Activated CD8-positive, alpha-beta T cell treated with anti-CD3 and anti-CD28 coated beads, Interleukin-2, amount 10 ng/mL, durations not matched to agents 7 days and 5 days (primary cell): ENCODE measurements at places on chromosomes 11 and 22. TPM values are rescaled to one million over a fixed set of nuclear protein-coding genes. Genes with fewer than 3 reads are reported as not detected.

The PNPLA5 gene
- total RNA-seq = not detected

GRCh38 chr11:6362185-6362872 lies 27.9 kb upstream of the SMPD1 start:
- peaks cover 2% of the 10 kb centered on the region for H3K27me3 ChIP-seq
- no peaks in the 10 kb centered on the region for H3K36me3 ChIP-seq
- H3K4me3 ChIP-seq = no peak overlapping the region
- no peak overlapping the region for H3K27ac ChIP-seq
- H3K4me1 ChIP-seq = no peaks in the 10 kb centered on the region

DNA sequence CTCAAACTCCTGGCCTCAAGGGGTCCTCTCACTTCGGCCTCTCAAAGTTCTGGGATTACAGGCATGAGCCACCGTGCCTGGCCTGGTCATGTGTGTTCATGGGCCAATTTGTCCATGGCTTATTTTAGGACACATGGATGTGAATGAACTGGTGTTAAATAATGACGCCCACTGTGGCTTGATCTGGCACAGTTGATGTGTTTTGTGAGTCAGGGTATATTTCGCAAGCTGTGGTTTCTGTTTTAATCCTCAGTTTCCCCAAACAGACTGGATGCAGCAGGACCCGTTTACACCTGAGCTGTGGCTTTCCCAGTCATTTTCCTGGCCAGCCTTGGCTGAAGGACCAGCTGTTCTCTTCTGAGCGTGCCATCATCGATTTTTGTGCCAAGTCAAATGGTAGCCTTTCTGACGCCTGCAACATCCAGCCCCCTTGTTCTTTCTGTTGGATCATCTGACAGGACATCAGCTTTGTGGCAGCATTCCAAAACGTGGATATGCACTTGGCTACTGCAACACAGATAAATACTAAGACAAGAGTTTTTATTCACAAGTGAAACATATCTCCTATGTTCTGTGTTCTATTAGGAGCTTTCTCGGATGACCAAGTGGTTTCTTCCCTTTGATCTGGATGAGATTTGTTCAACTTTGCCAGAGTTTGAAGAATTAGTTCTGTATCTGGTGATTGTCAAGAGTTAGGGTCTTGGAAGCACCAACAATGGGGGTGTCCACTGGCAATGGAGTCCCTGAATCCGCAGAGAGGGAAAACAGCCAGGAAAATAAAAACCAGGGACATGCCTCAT lies 40.0 kb upstream of the SEPTIN5 start:
- H3K4me1 ChIP-seq = no peaks in the 10 kb centered on the region
- DNase-seq = no peak
- H3K27me3 ChIP-seq = peaks cover 13% of the 10 kb centered on the region
- no peak overlapping the region for H3K4me3 ChIP-seq
- no peak overlapping the region for H3K27ac ChIP-seq
- no peaks in the 10 kb centered on the region for H3K36me3 ChIP-seq

DNA sequence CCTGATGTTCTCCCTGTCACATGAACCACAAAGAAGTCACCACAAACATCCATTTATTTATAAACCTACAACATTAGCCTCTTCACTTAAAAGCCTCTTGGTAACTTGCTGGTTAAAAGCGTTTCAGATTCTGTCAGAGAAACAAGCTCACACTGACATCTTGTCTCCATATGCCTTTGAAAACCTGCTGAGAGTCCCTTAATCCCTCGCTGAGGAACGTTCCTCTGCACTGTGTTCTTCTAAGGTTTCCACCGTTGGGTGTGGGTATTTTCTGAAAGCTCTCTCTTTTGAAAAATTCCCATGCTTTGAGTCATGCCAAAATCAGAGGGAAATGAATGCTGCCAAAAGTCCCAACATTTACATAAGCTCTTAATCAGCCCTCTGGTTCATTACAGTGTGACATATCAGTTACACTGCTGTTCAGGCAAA lies 149.8 kb downstream of the CCDC34 start:
- H3K36me3 ChIP-seq = no peaks in the 10 kb centered on the region
- H3K4me3 ChIP-seq = no peak overlapping the region
- no peaks in the 10 kb centered on the region for H3K27me3 ChIP-seq

The OR51B2 gene
- total RNA-seq = not detected

DNA sequence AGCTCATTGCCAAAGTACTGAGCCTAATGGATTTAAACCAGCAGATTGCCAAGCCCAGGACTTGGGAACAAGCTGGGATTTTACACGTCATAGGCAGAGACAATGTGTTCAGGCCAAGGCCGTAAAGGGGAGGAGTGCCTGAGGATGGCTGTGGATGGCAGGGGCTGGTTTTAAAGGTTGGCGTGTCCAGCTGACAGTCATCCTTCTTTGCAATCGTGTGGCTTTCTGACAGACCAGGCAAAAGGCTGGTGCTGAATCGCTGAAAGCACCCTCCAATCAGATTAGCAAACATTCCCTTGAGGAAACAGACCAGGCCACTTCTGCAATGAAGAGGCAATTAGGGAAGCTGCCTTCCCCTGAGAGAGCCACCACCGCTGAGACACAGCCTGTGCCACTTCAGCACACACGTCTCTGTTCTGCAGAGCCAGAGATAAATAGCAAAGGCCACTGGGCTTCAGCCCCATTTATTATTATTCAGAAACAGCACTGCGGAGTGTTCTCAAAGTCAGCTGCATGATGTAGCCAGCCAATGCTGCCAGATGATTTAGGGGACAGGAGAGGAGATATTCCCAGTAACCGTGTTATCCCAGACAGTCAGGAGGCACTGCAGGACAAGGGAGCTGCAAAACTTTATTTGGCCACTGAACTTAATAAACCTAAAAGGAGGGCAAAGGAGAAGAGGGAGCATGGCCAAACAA lies 54.2 kb upstream of the CSNK2A3 start:
- no peak overlapping the region for H3K4me3 ChIP-seq
- no peaks in the 10 kb centered on the region for H3K4me1 ChIP-seq
- no peak for DNase-seq
- H3K27me3 ChIP-seq = peaks cover 2% of the 10 kb centered on the region

DNA sequence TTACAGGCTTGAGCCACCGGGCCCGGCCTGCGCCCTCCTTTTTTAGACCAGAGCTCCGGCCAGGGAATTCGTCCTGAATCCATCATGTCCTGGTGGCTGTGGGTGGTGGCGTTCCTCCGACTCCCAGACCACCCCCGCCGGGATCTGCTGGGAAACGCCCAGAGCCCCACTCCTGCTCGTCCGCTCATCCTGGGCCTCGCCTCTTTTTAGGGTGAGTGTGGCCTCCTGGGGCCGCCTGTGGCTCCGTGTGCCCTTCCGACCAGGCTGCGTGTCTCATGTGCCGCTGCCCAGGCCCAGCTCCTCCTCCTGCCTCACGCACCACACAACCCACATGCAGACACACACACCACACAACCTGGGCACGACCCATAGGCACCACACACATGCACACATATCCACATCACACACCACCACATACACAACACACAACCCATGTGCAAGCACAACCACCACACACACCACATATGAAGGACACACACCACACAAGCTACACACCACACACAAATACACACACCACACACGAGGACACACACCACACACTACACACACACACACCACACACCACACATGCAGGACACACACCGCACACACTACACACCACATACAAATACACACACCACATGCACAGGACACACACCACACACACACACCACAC lies 946.2 kb downstream of the BRD1 start:
- H3K4me3 ChIP-seq = no peak overlapping the region
- no peak overlapping the region for H3K27ac ChIP-seq
- H3K27me3 ChIP-seq = peaks cover 4% of the 10 kb centered on the region
